ENCODE measurements at places on chromosomes 12 and 14.
A peak's percentile ranks its signal among the peaks of the same experiment; 100 is the strongest.

DNA sequence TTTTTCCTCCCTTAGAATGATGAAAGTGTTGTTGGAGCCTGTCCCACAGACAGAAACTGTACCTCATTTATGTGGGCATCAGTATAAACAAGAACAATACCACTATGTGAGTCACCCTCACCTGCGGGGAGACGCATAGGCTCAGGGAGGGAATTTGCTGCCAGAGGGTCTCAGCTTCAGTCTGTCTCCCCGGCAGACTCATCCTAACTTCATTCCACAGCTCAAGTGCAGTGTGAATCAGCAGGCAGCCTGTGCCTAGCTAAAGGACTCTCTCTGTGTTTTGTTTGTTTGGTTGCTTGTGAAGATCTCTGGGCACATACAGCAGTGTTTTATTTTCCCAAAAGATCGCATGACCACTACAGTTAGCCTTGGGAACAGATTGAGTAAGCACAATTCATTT lies 98.9 kb downstream of the PRKCH start:
- peak; percentile 19 for DNase-seq

DNA sequence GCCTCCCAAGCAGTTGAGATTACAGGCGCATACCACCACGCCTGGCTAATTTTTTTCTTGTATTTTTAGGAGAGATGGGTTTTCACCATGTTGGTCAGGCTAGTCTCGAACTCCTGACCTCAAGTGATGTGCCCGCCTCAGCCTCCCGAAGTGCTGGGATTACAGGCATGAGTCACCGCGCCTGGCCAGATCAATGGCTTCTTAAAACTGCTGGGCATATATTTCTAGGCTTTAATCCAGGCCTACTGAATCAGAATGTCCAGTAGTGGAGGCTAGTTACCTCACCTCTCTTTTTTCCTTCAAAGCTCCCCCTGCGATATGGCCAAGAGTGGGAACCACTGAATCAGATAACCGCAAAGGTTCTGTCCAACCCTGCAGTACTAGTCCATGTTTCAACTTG lies 17.1 kb downstream of the POU6F1 start:
- DNase-seq = no peak

GRCh38 chr12:29428633-29429032 lies 47.7 kb upstream of the ERGIC2 start:
- DNase-seq = no peak

GRCh38 chr12:56297400-56297799 lies 2.7 kb downstream of the CS start:
- DNase-seq = no peak
